Right lobe of liver (tissue), 6 donors: ENCODE measurements at places on chromosomes 3 and 15. TPM values are rescaled to one million over a fixed set of nuclear protein-coding genes. Genes with fewer than 3 reads are reported as not detected.

DNA sequence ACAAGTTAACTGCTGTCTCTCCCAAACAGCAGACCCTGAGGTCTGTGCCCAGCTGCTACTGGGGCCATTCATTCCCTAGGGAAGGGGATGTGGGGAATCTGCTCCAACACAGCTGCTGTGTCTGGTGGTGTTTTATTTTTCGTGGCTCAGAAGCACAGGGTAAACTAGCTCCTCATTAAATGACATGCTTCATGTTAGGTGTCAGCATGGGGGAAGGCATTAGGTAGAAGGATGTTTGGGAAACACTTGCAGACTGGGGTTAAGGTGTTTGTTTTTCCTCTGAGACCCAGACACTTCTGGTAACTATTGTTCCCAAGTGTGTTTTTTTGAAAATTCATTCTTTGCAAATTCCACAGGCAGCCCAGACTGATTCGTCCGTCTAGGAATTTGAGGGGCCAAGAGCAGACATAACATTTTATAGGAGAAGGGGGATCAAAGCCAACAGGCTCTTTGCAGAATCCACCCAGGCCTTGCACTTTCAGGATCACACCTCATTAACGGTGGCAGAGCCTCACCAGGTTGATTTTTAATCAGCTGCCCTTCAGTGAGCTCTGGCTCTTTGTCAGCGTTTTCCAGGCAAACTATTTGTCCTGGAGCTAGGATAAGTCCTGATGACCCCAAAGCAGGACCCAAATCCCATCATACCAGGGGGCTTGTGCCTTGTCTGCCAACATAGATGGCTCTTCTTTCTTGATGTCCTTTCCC is 65.4 kb upstream of the ITGA11 start:
- H3K27ac ChIP-seq: no peak overlapping the region
- H3K4me1 ChIP-seq: no peaks in the 10 kb centered on the region
- no peak for DNase-seq

- H3K36me3 ChIP-seq: no peaks in the 10 kb centered on the region
- no peak overlapping the region for H3K27ac ChIP-seq
- no peaks in the 10 kb centered on the region for H3K27me3 ChIP-seq
- H3K4me3 ChIP-seq: no peak overlapping the region
- DNase-seq: no peak
- H3K4me1 ChIP-seq: no peaks in the 10 kb centered on the region
Measured at GRCh38 chr15:57335293-57335715, 41.0 kb upstream of the CGNL1 start.

GRCh38 chr15:67735896-67736295 is 89.4 kb upstream of the SKOR1 start:
- DNase-seq: no peak
- H3K27me3 ChIP-seq: no peaks in the 10 kb centered on the region
- H3K36me3 ChIP-seq: no peaks in the 10 kb centered on the region
- H3K4me3 ChIP-seq: no peak overlapping the region
- no peaks in the 10 kb centered on the region for H3K4me1 ChIP-seq

DNA sequence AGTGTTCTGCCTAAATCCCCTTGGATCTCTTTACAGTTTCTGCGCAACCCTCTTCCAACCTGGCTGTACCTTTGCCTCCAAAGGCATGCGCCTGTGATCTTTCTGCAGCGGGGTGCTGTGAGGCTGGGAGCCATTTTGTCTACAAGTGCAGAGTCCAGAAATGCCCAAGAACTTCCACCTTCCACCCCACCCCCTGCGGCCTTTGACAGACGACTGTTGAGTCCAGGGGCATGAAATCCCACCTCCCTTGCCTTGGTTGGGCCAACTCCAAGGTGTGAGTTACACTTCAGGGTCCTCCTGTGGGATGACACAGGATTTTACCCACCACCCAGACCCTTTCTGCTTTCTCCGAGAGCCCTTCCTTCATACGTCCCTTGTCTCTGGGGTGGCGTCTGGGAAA is 24.1 kb downstream of the HRH1 start:
- no peaks in the 10 kb centered on the region for H3K27me3 ChIP-seq
- no peaks in the 10 kb centered on the region for H3K4me1 ChIP-seq
- H3K4me3 ChIP-seq: no peak overlapping the region
- H3K36me3 ChIP-seq: no peaks in the 10 kb centered on the region
- DNase-seq: no peak
- no peak overlapping the region for H3K27ac ChIP-seq

- DNase-seq: no peak
- H3K4me3 ChIP-seq: no peak overlapping the region
- H3K36me3 ChIP-seq: no peaks in the 10 kb centered on the region
- H3K27me3 ChIP-seq: no peaks in the 10 kb centered on the region
Measured at GRCh38 chr15:39573844-39574243, 7.0 kb upstream of the THBS1 start.

DNA sequence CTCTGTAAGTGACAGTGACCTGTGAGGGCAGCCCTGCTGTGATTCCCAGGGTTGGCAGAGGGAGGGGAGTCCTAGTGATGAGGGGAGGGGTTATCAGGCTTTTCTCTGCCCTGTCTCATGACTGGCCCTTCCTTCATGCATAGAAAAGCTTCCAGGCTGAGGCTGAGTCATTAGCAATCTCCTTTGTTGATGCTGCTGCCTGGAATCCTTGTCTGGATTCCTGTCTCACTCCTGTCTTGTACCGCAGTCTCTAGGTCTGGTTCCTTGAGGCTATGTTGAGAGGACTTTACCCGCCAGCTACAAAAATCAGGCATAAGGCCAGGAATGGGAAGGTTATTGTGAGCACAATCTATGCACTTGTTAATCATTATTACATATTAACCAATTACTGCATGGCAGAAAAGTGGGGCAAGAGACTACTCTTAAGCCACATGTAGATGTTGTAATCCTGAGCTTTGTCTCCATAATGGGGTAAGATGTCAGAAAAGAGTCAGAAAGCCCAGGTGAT is 7.2 kb downstream of the KLHL6 start:
- H3K36me3 ChIP-seq: no peaks in the 10 kb centered on the region
- peak overlapping the region; percentile 60 for H3K27ac ChIP-seq
- H3K4me3 ChIP-seq: no peak overlapping the region
- peaks cover 30% of the 10 kb centered on the region for H3K4me1 ChIP-seq

- H3K27me3 ChIP-seq: no peaks in the 10 kb centered on the region
- H3K27ac ChIP-seq: no peak overlapping the region
- DNase-seq: no peak
- no peaks in the 10 kb centered on the region for H3K4me1 ChIP-seq
Measured at GRCh38 chr3:108342837-108343486, 46.6 kb downstream of the HHLA2 start.

GRCh38 chr15:54088837-54089236 is 110.6 kb downstream of the UNC13C start:
- no peaks in the 10 kb centered on the region for H3K27me3 ChIP-seq
- no peak overlapping the region for H3K27ac ChIP-seq

DNA sequence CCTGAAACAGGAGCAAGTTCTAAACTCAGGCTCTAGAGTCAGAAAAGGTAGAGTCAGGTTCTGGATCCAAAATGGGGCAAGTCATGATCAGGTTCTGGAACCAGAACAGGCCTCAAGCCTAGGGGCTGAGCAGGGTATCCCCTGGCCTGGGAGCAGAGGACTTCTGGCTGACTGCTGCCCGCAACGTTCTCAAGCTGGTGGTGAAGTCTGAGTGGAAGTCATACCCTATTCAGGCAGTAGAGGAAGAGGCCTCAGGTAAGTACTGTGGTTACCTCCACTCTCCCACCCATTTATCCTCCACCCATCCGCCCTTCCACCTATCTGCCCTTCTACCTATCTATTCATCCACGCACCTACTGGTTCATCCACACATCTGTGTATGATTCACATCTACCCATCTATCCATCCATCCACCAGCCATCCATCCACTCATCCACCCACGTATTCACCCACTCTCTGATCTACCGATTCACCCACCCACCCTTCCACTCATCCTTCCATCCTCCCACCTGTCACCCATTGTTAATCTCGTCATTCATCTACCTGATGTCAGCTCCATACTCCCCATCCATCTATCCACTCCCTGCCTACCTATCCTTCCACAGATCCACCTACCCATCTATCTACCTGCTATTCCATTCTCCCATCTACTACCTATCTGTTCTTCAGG is 8.7 kb downstream of the TTLL3 start:
- no peak overlapping the region for H3K27ac ChIP-seq
- no peak overlapping the region for H3K4me3 ChIP-seq
- no peaks in the 10 kb centered on the region for H3K36me3 ChIP-seq
- H3K4me1 ChIP-seq: no peaks in the 10 kb centered on the region

- no peak for DNase-seq
- H3K4me1 ChIP-seq: peaks cover 4% of the 10 kb centered on the region
- no peaks in the 10 kb centered on the region for H3K27me3 ChIP-seq
- H3K4me3 ChIP-seq: peak overlapping the region; percentile 77
Measured at GRCh38 chr3:107430996-107431245, 53.7 kb downstream of the CCDC54 start.

DNA sequence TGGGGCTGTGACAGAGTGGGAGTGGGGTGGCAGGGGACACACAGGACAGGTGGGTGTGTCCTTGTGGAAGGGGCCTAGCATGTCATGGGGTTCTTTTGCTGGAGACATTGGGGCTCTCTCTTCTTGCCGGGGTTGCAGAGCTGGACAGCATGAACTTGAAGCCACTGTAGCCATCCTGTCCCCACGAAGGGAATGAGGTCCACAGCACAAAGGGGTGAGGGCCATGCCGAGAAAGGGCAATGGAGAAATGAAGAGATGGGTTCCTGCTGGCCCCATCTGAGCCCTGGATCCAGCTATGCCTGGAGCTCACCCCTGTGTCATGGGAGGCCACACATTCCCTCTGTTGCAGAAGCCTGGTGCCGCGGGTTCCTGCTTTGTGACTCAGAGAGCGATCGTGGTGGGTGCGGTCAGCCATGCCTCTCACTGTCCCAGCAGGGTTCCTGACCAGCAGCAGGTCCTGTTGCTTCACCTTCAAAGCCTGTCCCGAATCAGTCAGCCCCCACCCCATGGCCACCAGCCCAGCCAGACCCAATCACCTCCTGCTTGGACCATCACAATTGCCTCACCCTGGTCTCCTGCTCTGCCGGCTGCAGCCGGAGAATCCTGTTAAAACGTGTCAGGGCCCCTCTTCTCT is 50.0 kb downstream of the DNAJB8 start:
- no peak for DNase-seq
- H3K36me3 ChIP-seq: no peaks in the 10 kb centered on the region
- no peak overlapping the region for H3K27ac ChIP-seq
- no peaks in the 10 kb centered on the region for H3K4me1 ChIP-seq
- H3K27me3 ChIP-seq: no peaks in the 10 kb centered on the region

DNA sequence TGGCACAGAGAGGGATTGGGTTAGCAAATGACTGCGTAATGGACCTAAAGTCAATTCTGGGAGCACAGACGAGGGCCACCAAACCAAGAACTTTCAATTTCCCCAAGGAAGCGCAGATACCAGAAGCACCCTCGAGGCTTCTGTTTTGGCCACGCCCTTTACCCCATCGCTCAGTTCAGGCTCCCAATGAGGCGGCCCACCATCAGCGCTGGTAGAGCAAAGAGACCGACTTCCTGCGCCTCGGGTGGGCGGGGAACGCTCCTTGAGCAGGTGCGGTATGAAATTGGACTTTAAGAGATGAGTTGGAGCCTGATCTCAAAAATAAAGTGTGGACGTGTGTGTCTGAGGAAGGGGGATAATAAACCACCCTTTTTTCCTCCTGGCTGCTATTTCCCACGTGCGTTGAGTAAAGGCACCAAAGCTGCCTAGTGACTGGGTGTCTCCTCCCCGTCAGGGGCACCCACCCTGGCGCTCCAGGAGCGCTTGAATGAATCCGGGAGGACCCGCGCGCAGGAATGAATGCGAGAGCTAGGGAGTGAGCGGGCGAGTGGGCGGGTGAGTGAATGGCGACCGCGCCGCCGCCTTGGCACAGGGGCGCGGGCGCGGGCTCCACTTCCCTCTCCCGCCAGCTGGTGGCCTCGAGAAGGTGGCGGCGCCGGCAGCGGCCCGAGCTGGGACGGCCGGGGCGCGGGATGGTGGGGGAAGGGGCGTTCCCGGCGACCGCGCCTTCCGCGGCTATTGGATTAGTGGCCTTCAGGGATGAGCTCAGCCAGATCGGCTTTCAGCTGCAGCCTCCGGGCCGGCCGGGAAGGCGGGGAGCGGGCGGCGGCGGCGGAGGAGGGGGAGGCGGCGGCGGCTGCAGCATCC is at the start of gene SPSB4:
SPSB4 (plus strand) TSS at position 772 of the 867 bp plus-strand sequence. CDS start 14,758 bp downstream, outside the sequence.
- H3K27me3 ChIP-seq: no peaks in the 10 kb centered on the region
- no peaks in the 10 kb centered on the region for H3K36me3 ChIP-seq
- no peak within 1 kb of the TSS for H3K27ac ChIP-seq
- H3K4me1 ChIP-seq: no peaks in the 10 kb centered on the region
- no peak for DNase-seq

GRCh38 chr15:88741046-88741445 is 62.2 kb upstream of the ACAN start:
- no peaks in the 10 kb centered on the region for H3K36me3 ChIP-seq
- H3K27ac ChIP-seq: no peak overlapping the region
- no peaks in the 10 kb centered on the region for H3K4me1 ChIP-seq
- DNase-seq: no peak

DNA sequence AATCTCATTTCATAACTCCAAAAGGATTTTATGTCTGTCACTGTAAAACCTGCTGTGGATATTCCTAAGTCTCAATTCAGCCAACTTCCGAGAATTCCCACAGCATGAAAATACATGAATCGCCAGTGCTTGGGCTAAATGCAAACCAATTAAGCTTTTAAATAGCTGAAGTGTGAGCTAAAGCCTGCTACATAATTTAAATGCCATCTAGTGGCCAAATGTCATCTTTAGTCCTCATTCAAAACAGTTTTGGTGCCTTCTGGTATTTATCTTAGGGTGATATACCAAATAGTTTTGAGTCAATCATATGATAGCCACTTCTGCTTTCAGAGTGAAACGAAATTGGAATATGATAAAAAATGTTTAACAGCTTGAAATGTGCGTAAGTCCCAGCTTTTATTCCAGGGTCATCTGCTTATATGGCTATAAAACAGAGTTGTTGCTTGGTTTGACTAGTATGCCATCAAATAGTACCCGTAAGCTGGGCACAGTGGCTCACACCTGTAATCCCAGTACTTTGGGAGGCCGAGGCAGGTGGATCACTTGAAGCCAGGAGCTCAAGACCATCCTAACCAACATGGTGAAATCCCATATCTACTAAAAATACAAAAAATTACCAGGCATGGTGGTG is 41.8 kb upstream of the CCNL1 start:
- H3K27ac ChIP-seq: no peak overlapping the region
- no peaks in the 10 kb centered on the region for H3K36me3 ChIP-seq
- no peaks in the 10 kb centered on the region for H3K4me1 ChIP-seq
- H3K27me3 ChIP-seq: no peaks in the 10 kb centered on the region
- DNase-seq: no peak
- no peak overlapping the region for H3K4me3 ChIP-seq

NRG4 gene
- total RNA-seq: 1.7 TPM

SGO1 gene
- 0.66 TPM for total RNA-seq

RNU5B-1 gene
- 11.0 TPM for total RNA-seq

SLC7A14 gene
- total RNA-seq: not detected

NLGN1 gene
- total RNA-seq: not detected

TEX55 gene
- not detected for total RNA-seq

MKRN3 gene
- total RNA-seq: not detected

SCG5 gene
- total RNA-seq: 4.7 TPM

SACM1L gene
- total RNA-seq: 21.5 TPM

FAM43A gene
- total RNA-seq: 5.3 TPM

TM6SF1 gene
- total RNA-seq: 0.92 TPM

RBM6 gene
- 35.9 TPM for total RNA-seq

SPG11 gene
- total RNA-seq: 46.6 TPM

CYP1A2 gene
- 0.81 TPM for total RNA-seq

PAQR9 gene
- total RNA-seq: 10.2 TPM

LRRC28 gene
- total RNA-seq: 70.1 TPM

EPM2AIP1 gene
- 5.0 TPM for total RNA-seq

GPR62 gene
- total RNA-seq: not detected

MYL3 gene
- 0.37 TPM for total RNA-seq
